Effector memory CD8-positive, alpha-beta T cell (primary cell): ENCODE measurements at places on chromosomes 7 and 10.

DNA sequence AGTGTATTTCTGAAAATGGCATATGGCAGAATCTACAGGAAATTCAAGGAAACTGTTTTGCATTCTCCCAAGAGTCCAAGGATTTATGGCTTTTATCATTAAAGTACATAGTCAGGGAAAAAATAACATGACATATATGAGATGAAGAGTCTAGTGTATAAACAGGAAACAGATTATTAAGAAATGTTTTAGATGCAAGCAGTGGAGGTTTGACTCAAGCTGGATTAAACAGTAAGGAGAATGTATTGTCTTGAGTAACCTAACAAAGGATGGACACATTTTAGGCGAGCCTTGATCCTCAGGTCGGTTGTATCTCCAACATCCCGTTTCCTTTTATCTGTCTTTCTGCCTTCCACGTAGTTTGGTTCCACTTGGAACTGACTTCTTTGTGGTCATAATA lies 17.9 kb downstream of the OR6B1 start:
- H3K4me1 ChIP-seq = no peaks in the 10 kb centered on the region
- no peak for DNase-seq
- no peak overlapping the region for H3K27ac ChIP-seq
- H3K4me3 ChIP-seq = no peak overlapping the region

DNA sequence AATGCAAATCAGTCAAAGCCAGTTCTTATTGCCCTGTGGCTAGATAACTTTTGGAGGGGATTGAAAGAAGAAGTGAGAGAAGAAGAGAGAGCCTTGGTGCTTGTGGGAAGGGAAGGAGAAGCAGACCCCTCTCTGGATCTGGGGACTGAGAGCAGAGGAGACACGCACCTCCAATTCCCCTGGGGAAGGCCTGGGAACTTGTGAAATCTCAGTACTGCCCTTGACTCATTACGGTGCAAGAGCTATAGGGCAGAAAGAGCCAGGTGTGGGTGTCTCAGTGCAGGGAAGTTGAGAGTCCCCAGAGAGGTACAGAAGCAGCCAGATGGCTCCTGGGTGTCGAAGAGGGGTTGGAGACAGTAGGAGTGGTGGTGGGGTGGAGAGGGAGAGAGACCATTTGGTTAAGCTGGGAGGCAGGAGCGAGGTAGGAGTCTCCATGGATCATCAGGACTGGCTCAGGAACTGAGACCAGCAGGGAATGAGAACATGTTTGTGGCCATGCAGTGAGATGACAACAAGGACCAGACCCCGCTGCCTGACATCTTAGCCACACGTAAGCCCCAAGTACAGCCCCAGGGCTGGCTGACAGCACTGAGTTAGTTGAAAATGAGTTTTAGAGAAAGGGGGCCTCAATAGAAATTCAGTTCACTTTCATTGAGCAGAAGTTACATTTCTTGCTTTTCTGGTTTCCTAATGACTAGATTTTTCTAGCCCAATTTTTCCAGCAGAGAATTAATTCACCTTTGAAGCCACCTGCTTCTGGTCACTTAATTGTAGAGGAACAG lies 238.2 kb downstream of the BUB3 start:
- no peaks in the 10 kb centered on the region for H3K4me1 ChIP-seq
- no peak overlapping the region for H3K27ac ChIP-seq
- H3K27me3 ChIP-seq = no peaks in the 10 kb centered on the region
- H3K36me3 ChIP-seq = no peaks in the 10 kb centered on the region
- H3K4me3 ChIP-seq = no peak overlapping the region
- no peak for DNase-seq

GRCh38 chr10:94623572-94623971 lies 60.0 kb upstream of the CYP2C18 start:
- H3K4me1 ChIP-seq = no peaks in the 10 kb centered on the region
- no peak for DNase-seq
- no peak overlapping the region for H3K4me3 ChIP-seq
- H3K36me3 ChIP-seq = no peaks in the 10 kb centered on the region

GRCh38 chr10:125455431-125455830 lies 227.5 kb downstream of the TEX36 start:
- no peak overlapping the region for H3K27ac ChIP-seq
- H3K4me3 ChIP-seq = no peak overlapping the region
- H3K27me3 ChIP-seq = peaks cover 24% of the 10 kb centered on the region
- no peaks in the 10 kb centered on the region for H3K4me1 ChIP-seq

DNA sequence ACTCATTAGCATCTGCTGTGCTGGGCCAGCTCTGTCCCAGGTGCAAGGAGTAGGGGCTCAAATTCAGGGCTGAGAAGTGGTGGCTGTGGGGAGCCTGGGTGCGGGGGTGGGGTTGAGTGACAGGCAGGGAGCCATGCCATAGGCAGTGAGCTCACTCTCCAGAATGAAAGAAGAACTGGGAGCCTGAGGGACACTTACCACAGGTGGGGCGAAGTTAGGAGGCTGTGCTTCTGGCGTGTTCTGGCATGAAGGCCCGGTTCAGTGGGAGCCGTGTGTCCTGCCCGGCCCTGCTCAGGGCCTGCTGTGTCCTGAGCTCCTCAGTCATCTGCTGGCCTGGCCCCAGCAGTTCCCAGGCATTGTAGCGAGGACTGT lies 62.5 kb downstream of the MKI67 start:
- no peaks in the 10 kb centered on the region for H3K27me3 ChIP-seq
- DNase-seq = no peak
- H3K4me3 ChIP-seq = peak overlapping the region; percentile 75
- H3K4me1 ChIP-seq = peaks cover 80% of the 10 kb centered on the region
- peak overlapping the region; percentile 89 for H3K27ac ChIP-seq

- peak; percentile 39 for DNase-seq
- H3K36me3 ChIP-seq = peaks cover 34% of the 10 kb centered on the region
- peaks cover 27% of the 10 kb centered on the region for H3K4me1 ChIP-seq
- H3K27me3 ChIP-seq = no peaks in the 10 kb centered on the region
Measured at GRCh38 chr10:6498771-6499170, 81.3 kb downstream of the PRKCQ start.

DNA sequence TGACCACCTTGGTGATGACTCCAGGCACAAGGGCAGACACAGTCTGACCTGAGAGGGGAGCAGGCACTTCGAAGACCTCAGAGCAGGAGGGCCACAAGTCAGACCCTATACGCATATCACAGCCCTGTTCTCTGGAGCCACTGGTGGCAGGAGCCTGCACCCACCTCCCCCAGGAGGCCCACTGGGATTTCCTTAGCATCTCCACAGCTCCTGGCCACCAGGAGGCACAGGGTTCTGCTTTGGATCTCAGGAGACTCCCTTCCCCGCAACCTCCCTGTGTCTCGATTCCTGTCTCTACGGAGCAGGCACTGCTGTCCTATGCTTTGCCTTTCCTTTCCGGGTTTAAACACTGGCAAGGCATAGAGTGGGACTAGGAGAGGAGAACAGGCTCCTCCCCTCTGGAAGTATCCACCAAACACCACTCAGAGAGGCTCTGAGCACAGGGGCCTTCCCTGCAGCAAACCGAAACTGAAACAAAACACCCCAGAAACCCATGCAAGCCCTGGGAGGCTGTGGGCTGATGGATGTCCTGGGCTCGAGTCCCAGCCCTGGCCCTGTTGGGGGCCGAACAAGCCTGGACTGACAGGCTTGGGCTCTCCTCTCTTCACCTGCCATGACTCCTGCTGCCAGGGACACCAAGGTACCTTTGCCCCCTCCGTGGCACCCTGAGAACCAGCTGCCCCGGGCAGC lies 166.3 kb downstream of the NEURL1 start:
- H3K4me1 ChIP-seq = peaks cover 15% of the 10 kb centered on the region
- peaks cover 13% of the 10 kb centered on the region for H3K36me3 ChIP-seq
- no peaks in the 10 kb centered on the region for H3K27me3 ChIP-seq
- DNase-seq = peak; percentile 47

DNA sequence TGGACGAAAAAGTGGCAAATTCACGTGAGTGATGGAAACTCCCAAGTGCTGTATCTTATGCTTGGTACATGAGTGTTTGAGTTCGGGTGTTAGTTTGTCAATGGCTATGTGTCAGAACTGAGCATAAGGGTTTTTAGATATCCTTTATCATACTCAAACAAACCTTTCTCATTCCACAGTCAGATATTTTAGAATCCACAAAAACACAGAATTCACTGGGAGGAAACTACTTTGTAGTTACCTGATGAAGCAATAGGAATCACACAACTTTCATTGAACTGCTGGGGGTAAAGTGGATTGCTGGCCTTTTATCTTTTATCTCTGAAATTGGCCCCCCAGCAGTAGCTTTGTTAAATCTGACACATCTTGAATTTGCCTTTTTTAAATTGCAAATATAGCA lies 64.0 kb downstream of the DKK1 start:
- H3K4me1 ChIP-seq = no peaks in the 10 kb centered on the region
- H3K27ac ChIP-seq = no peak overlapping the region
- no peak overlapping the region for H3K4me3 ChIP-seq
- H3K27me3 ChIP-seq = no peaks in the 10 kb centered on the region
- no peaks in the 10 kb centered on the region for H3K36me3 ChIP-seq

DNA sequence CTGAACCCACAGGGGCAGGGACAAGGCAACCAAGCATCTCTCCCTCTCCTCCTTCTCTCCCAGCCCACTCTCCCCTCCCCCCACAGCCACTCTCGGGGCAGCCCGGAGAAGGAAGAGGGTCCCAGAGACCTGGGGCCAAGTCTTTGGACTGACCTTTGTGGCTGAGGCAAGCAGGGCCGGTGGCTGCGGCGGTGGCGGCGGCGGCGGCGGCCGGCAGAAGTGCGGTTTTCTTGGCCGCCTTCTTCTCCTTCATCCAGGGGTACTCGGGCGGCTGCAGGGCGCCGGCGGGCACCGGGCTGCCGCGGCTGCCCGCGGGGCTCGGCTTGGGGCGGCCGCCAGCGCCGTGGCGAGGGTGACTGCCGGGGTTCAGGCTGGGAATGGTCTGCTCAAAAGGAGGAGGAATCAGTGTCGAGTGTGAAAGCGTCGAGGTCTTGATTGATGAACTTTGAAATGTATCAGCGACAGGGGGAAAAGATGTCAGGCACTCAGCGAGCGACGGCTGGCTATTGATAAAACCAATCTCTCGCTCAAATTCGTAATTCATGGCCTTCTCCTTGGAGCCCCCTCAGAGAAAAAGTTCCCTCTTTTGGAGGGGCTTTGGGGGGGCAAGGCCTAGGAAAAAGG lies 414 bp downstream of the HOXA2 start:
- no peak overlapping the region for H3K27ac ChIP-seq
- H3K4me3 ChIP-seq = peak overlapping the region; percentile 41
- peaks cover 32% of the 10 kb centered on the region for H3K4me1 ChIP-seq
- peaks cover 28% of the 10 kb centered on the region for H3K36me3 ChIP-seq

GRCh38 chr10:118775478-118775877 lies 20.7 kb upstream of the CACUL1 start:
- DNase-seq = no peak
- H3K4me3 ChIP-seq = no peak overlapping the region
- H3K27me3 ChIP-seq = peaks cover 18% of the 10 kb centered on the region
- H3K4me1 ChIP-seq = no peaks in the 10 kb centered on the region

- no peaks in the 10 kb centered on the region for H3K4me1 ChIP-seq
- no peak overlapping the region for H3K27ac ChIP-seq
- DNase-seq = no peak
- peaks cover 59% of the 10 kb centered on the region for H3K27me3 ChIP-seq
- H3K36me3 ChIP-seq = no peaks in the 10 kb centered on the region
- H3K4me3 ChIP-seq = no peak overlapping the region
Measured at GRCh38 chr10:3592424-3592823, 192.6 kb downstream of the KLF6 start.

- no peak for DNase-seq
- H3K4me1 ChIP-seq = peaks cover 7% of the 10 kb centered on the region
- H3K36me3 ChIP-seq = peaks cover 6% of the 10 kb centered on the region
- no peaks in the 10 kb centered on the region for H3K27me3 ChIP-seq
- no peak overlapping the region for H3K27ac ChIP-seq
Measured at GRCh38 chr10:305034-305433, 169.8 kb downstream of the ZMYND11 start.

DNA sequence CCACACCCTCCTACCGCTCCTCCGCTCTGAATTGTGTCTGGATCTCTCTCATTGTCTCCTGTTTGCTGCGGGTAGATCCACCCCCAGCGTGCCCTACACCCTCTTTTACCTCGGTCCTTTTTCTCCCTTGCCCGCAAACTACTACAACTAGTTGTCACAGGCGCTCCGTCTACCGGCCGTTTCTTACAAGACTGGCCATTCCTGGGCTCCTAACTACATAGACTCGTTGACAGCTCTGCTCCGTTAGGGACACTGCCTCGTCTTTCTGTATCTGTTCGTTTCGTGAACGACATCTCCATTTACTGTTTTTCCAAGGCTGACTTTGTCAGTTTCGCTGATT lies 786 bp downstream of the TAF3 start:
- peak overlapping the region; percentile 92 for H3K4me3 ChIP-seq
- H3K4me1 ChIP-seq = peaks cover 32% of the 10 kb centered on the region
- H3K36me3 ChIP-seq = peaks cover 25% of the 10 kb centered on the region
- peaks cover 11% of the 10 kb centered on the region for H3K27me3 ChIP-seq
- H3K27ac ChIP-seq = peak overlapping the region; percentile 90
- peak; percentile 7 for DNase-seq

- no peak overlapping the region for H3K4me3 ChIP-seq
- H3K36me3 ChIP-seq = peaks cover 3% of the 10 kb centered on the region
- no peak overlapping the region for H3K27ac ChIP-seq
- no peaks in the 10 kb centered on the region for H3K4me1 ChIP-seq
Measured at GRCh38 chr10:95544783-95545500, 16.2 kb downstream of the SORBS1 start.

- DNase-seq = no peak
- no peak overlapping the region for H3K27ac ChIP-seq
- peaks cover 50% of the 10 kb centered on the region for H3K27me3 ChIP-seq
- no peak overlapping the region for H3K4me3 ChIP-seq
Measured at GRCh38 chr10:124176349-124177179, 83.2 kb upstream of the CHST15 start.

DNA sequence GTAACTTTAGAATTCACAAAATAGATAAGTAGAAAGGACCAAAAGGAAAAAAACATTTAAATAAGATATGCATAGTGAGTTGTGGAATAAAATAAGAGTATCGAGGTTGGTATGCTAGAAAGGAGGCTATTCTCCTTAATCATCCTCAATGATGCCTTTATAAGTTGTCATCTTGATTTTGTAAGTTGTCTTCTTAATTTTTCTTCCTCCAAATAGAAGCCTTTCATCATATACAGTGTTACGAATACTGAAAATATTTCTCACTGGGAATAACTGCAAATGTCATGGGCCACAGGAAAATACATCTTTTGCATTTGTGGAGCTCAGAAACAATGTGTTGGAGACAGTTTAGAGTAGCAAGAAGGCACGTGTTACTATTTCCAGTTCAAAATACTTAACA lies 31.5 kb upstream of the PRTFDC1 start:
- no peaks in the 10 kb centered on the region for H3K4me1 ChIP-seq
- no peaks in the 10 kb centered on the region for H3K27me3 ChIP-seq
- H3K36me3 ChIP-seq = no peaks in the 10 kb centered on the region
- no peak overlapping the region for H3K4me3 ChIP-seq
- DNase-seq = no peak
- no peak overlapping the region for H3K27ac ChIP-seq
